ENCODE measurements at places on chromosomes 6 and 20.

DNA sequence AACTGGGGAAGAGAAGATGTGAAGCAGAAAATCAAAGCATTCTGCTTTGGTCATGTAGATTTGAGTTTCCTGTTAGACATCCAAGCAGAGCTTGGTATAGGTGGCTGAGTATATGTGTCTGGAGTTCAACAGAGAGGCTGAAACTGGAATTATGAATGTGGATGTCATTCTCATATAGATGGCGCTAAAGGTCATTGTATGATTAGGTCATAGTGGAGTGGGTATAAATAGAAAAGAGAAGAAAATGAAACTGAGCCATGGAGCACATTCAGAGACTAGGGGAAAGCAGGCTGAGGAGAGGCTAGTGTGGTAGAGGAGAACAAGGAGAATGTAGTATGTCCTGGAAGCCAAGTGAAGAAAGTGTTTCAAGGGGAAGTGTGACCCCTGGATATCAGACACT is 295.6 kb upstream of the PLN start:
- DNase-seq: no peak

- DNase-seq: peak; percentile 20
These were observed 9.6 kb downstream of the MOXD1 start for GRCh38 chr6:132391391-132392269.

GRCh38 chr20:57902473-57902872 is 192.7 kb upstream of the PMEPA1 start:
- no peak for DNase-seq

- DNase-seq: no peak
These were observed 7.5 kb downstream of the BCAS1 start for GRCh38 chr20:54062812-54063280.

GRCh38 chr6:44867571-44868334 is 460.4 kb upstream of the RUNX2 start:
- DNase-seq: no peak

GRCh38 chr20:3813848-3814581 is 6.3 kb upstream of the AP5S1 start:
- DNase-seq: no peak

- DNase-seq: no peak
These were observed 2.0 kb downstream of the CST5 start for GRCh38 chr20:23877524-23877923.

DNA sequence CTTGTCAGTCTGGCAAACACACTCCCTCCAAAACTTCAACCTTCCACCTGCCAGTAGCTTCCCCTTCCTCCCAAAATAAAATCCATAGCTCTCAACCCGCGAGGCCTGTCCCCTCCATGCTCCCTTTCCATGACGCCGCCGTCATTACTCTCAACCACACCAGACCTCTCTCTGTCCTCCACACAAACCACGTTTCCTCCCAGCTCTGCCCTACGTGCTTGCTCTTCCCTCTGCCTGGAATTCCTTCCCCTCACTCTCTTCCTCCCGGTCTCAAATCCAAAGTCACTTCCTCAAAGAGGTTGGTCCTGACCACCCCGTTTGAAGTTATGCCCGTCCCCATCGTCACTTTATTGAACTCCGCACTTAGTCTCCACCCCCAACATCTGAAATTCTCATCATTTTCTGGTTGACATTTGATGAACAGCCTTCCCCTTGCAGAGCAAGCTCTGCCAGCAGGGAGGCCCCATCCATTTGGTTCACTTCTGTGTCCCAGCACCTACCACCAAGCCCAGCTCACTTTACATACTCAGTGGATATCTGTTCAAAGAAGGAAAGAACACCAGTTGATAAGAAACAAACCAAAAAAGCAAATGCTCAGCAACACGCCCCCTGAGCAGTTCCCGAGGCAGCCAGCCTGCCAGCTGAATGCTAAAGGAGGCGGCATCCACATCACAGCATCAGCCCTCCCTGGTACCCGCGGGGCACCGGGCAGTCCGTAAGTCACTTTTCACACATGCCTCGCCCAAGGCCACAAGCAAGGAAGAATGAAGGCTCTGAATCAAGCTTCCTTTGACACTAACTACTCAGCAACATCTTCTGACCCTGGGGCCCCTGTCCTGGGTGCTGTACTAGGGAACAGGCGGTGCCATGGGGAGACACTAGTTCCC is 125.0 kb downstream of the NFATC2 start:
- DNase-seq: no peak

DNA sequence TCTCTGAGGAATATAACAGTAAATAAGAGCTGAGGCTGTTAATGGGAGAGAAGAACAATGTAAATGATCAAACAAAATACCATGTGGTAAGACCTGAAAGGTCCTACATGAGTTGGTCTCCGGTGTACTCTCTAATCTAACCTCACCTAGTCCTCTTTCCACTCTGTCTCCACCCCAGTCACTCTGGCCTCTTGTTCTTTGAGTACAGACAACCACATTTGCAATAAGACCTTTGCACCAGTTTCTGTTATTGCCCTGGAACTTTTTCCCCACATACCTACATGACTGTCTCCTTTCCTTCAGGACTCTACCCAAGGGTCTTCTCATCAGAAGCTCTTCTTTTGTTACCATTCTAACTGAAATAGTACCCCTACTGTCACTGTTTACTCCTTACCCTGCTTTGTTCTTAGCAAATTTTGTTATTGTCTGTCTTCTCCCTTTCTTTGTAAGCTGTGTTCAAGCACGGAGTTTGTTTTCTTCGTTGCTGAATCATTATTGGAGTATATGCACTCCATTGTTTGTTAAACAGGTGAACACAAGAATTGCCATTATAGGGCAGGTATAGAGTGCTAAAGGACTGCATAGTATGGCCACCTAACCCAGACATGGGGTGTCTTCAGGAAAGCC is 37.3 kb downstream of the MAPK14 start:
- no peak for DNase-seq

DNA sequence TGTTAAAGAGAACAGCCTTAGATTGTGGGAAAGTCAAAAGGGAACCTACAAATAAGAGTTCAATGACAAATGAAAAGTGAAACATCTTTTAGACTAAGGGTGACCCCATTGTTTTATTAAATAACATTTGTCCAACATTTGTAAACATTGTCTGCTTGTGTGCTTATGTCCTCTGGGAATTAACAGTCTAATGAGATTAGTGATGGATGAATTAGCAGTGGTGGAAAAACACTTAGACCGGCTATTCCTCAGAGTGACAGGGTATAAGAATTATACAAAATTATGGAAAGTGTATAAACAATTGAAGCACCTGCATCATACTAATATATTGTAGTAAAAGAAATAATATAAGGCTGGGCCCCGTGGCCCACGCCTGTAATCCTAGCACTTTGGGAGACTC is 29.3 kb upstream of the HFE start:
- no peak for DNase-seq

GRCh38 chr20:7882076-7882475 is 58.2 kb downstream of the HAO1 start:
- no peak for DNase-seq

- no peak for DNase-seq
These were observed 131.1 kb downstream of the ATXN1 start for GRCh38 chr6:16630026-16630643.

Measured in breast epithelium (tissue), 4 donors.